ENCODE measurements at places on chromosomes 6 and 20. TPM values are rescaled to one million over a fixed set of nuclear protein-coding genes. Genes with fewer than 3 reads are reported as not detected.

DNA sequence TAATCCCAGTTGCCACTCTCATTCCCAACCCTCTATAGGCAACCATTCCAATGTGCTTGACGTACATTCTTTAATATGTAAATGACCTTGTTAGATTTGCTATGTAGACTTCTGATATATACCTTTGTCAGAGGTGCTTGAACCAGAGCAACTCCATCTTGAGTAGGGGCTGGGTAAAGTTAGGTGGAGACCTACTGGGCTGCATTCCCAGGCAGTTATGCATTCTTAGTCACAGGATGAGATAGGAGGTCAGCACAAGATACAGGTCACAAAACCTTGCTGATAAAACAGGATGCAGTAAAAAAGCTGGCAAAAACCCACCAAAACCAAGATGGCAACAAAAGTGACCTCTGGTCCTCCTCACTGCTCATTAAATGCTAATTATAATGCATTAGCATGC lies 8.3 kb upstream of the HM13 start:
- H3K27me3 ChIP-seq = peaks cover 8% of the 10 kb centered on the region
- H3K27ac ChIP-seq = no peak overlapping the region
- H3K36me3 ChIP-seq = no peaks in the 10 kb centered on the region
- H3K4me3 ChIP-seq = no peak overlapping the region

Gene B3GAT2
- total RNA-seq = not detected

DNA sequence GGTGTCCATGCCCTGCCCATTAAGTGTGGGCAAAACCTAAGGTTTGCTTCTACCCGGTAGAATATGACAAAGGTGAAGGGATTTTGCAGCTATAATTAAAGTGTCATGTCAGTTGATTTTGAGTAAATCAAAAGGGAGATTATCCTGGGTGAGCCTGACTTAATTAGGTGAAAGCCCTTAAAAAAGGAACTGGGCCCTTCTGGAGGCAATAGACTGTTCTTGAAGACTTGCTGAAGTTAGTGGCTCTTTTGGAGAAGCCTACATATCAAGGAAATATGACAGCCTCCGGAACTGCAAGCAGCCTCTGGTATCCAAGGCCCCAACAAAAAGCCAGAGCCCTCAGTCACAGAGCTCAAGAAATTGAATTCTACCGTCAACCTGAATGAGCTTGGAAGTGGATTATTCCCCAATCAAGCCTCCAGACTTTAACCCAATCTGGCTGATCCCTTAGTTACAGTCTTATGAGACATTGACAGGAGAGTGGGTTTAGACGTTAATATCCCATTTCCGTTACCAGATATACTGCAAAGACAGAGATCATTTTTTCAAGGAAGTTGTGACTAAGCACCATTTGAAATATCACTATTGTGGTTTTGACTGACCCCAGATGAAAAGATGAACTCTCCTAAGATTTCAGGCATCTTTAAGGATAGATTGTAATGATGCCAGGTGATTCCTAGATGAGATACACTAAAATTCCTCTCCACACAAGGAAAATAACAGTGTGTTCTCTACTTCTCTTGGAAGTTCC lies 303.4 kb downstream of the PLCB1 start:
- no peak overlapping the region for H3K27ac ChIP-seq
- no peak for DNase-seq
- no peak overlapping the region for H3K4me3 ChIP-seq

- DNase-seq = no peak
- H3K27ac ChIP-seq = peak overlapping the region; percentile 88
- H3K4me3 ChIP-seq = peak overlapping the region; percentile 77
- H3K27me3 ChIP-seq = no peaks in the 10 kb centered on the region
- peaks cover 59% of the 10 kb centered on the region for H3K4me1 ChIP-seq
Measured at GRCh38 chr6:135086414-135086764, 31.8 kb upstream of the HBS1L start.

- DNase-seq = no peak
- H3K36me3 ChIP-seq = no peaks in the 10 kb centered on the region
- H3K4me1 ChIP-seq = no peaks in the 10 kb centered on the region
- H3K27me3 ChIP-seq = peaks cover 23% of the 10 kb centered on the region
- H3K4me3 ChIP-seq = no peak overlapping the region
Measured at GRCh38 chr6:89559487-89559886, 79.1 kb downstream of the LYRM2 start.

DNA sequence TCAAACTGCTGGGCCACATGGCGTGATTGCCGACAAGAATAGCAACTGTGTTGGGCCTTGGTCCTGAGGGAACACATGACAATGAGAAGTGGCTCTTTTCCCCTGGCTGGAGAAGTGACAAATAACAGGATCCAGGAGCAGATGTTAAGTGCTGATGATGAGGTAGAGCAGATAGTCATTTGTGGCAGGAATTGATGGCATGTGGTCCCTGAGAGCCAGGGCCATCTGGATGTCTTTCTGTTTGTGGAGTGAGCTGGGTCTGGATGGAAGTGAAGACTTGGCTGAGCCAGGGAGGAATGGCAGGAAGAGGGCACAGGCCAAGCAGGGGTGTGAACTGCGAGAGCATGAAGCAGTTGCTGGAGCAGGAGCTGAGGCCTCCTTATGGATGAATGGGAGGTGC lies 67.8 kb downstream of the SCAND1 start:
- H3K36me3 ChIP-seq = peaks cover 10% of the 10 kb centered on the region
- H3K27ac ChIP-seq = no peak overlapping the region

DNA sequence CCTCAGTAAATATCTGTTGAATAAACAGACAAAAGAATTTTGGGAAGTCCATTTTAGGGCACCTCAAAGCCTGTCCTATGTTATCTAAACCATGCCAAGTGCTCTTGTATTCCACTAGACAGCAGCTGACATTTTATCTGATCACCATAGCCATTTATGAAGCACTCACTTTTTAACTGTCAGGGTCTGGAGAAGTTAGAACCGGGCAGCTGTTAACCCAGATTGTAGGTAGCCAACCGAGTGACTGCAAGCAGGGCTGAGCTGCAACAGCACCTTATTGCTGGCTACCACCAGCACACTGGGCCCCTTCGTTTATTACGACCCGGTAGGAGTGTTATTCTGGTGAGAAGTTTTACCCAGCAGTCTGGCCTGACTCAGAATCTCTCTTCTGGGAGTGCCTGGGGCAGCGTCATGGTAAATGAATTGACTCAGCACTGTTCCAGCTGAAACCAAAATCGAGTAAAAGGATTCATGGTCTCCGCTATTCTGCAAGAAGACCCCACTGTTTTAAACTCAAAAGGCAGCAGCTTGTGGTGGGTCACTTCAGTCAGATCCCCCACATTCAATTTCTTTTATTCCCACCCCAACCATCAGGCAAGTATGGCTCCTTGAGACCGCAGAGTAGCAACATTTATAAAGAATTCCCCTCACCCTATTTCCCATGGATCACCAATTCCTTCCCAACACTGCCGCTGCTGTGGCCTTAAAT lies 1.7 kb downstream of the UBE2V1 start:
- H3K4me3 ChIP-seq = peak overlapping the region; percentile 97
- peaks cover 88% of the 10 kb centered on the region for H3K4me1 ChIP-seq
- H3K27me3 ChIP-seq = no peaks in the 10 kb centered on the region
- DNase-seq = no peak
- peaks cover 52% of the 10 kb centered on the region for H3K36me3 ChIP-seq
- H3K27ac ChIP-seq = peak overlapping the region; percentile 96

- DNase-seq = no peak
- no peaks in the 10 kb centered on the region for H3K36me3 ChIP-seq
- peaks cover 21% of the 10 kb centered on the region for H3K27me3 ChIP-seq
- H3K27ac ChIP-seq = no peak overlapping the region
Measured at GRCh38 chr6:110490110-110490509, 13.7 kb upstream of the SLC22A16 start.

- H3K27me3 ChIP-seq = no peaks in the 10 kb centered on the region
- H3K4me1 ChIP-seq = peaks cover 58% of the 10 kb centered on the region
- H3K27ac ChIP-seq = peak overlapping the region; percentile 90
- H3K36me3 ChIP-seq = no peaks in the 10 kb centered on the region
- DNase-seq = no peak
Measured at GRCh38 chr20:36461600-36462439, 79.5 kb upstream of the MYL9 start.

DNA sequence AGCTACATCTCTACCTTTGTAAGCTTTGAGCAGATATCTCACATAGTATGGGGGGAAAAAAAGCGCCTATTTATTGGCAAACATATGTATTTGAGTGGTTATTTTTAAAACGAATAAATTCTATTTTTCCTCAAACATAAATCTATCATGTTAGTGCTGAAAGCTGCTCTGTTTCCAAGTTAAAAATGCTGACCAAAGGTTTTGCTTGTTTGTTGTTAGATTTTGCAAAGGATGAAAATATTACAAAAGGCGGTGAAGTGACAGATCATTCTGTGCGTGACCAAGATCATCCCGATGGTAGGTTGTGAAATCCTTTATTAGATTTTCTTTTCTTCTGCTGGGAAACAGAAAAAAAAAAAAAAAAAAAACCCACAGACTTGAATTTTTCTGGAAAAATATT lies 605.9 kb downstream of the KIF16B start:
- no peak overlapping the region for H3K27ac ChIP-seq
- H3K36me3 ChIP-seq = no peaks in the 10 kb centered on the region
- no peaks in the 10 kb centered on the region for H3K27me3 ChIP-seq
- H3K4me3 ChIP-seq = no peak overlapping the region
- no peak for DNase-seq
- H3K4me1 ChIP-seq = no peaks in the 10 kb centered on the region

DNA sequence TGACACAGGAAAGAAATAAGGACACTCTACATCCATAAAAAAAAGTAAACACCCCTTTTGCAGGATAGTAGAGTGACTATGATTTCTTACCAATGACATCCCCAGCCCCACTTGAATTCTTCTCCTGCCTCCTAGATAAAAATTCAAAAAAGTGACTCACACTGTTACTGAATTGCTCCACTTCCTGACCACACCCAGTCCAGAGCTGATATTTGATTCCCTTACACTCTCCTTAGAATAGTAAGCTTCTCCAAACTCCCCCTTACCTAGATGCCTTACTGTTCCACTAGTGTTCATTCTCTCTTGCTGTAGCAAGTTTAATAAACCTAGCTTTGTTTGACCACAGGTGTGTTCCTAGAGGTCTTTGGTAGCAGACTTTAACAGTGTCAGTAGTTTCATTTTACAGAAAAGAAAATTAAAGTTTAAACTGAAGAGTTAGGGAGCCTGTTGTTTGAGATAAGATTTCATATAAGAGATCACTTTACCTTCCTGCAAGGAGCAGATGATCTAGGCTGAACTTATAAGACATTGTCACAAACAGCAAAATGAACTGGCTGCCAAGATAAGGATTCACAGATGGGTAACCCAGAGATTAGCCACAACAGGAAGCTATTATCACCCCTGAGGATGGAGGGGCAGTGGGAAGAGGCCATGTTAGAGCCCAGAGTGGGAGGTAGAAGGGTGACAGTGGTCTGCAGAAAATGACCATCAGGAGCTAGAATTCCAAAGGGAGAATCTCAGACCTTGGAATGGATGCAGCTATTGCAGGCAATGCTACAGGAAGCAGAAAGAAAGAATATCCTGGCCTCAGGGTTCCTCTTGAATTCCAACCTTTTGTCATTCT lies 28.4 kb upstream of the BTN3A2 start:
- H3K27me3 ChIP-seq = peaks cover 7% of the 10 kb centered on the region
- H3K4me3 ChIP-seq = peak overlapping the region; percentile 19
- peaks cover 2% of the 10 kb centered on the region for H3K36me3 ChIP-seq
- peak overlapping the region; percentile 81 for H3K27ac ChIP-seq
- no peak for DNase-seq
- H3K4me1 ChIP-seq = peaks cover 53% of the 10 kb centered on the region

Gene AGPAT4
- 4.0 TPM for total RNA-seq

- no peak overlapping the region for H3K27ac ChIP-seq
- H3K36me3 ChIP-seq = peaks cover 6% of the 10 kb centered on the region
- DNase-seq = no peak
- H3K27me3 ChIP-seq = no peaks in the 10 kb centered on the region
- H3K4me3 ChIP-seq = no peak overlapping the region
Measured at GRCh38 chr6:154261688-154262397, 94.8 kb downstream of the IPCEF1 start.

DNA sequence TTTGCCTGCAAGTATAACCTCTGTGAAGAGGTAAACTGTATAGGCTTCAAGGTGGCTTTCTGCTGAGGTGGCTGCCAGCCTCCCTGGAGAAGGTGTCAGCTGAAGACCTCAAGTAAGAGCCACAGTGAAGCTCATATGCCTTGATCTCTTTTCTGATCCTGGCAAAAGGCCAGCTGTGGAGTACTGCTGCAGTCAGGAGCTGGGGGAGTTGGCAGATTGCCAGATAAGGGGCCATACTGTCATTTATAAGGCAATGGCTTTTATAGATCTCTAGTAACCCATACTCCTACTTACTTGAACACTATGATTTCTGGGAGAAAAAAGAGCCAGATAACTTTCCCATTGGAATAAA lies 8.8 kb upstream of the CEP85L start:
- peak; percentile 49 for DNase-seq
- peaks cover 52% of the 10 kb centered on the region for H3K4me1 ChIP-seq
- H3K27me3 ChIP-seq = no peaks in the 10 kb centered on the region
- H3K27ac ChIP-seq = peak overlapping the region; percentile 31
- no peak overlapping the region for H3K4me3 ChIP-seq

DNA sequence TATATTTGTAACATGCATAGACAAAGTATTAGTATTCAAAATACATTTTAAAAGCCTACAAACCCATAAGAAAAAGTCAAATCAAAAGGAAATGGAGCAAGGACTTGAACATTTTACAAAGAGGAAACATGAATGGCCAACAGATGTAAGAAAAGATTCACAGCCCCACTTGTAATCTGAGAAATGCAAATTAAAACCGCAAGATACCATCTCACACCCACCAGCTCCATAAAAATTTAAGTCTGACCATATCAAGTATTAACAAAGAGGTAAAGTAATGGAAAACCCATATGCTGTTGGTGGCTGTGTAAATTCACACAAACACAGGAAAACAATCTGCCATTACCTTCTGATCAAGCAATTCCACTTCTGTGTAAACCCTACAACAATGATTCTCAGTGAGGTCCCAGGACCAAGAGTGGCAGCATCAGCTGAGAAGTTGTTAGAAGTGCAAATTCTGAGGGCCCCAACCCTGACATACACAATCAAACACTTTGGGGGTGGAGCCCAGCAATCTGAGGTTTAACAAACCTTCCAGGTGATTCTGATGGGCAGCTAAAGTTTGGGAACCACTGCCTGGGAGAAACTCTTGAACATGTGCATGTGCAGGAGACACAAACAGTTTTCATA lies 30.9 kb downstream of the BCL2L1 start:
- peak overlapping the region; percentile 62 for H3K27ac ChIP-seq
- H3K27me3 ChIP-seq = no peaks in the 10 kb centered on the region
- no peak for DNase-seq
- peaks cover 60% of the 10 kb centered on the region for H3K36me3 ChIP-seq

- H3K36me3 ChIP-seq = no peaks in the 10 kb centered on the region
- no peak for DNase-seq
- H3K27me3 ChIP-seq = peaks cover 62% of the 10 kb centered on the region
- peaks cover 3% of the 10 kb centered on the region for H3K4me1 ChIP-seq
- H3K27ac ChIP-seq = no peak overlapping the region
Measured at GRCh38 chr6:1597924-1598323, 11.8 kb upstream of the FOXC1 start.

DNA sequence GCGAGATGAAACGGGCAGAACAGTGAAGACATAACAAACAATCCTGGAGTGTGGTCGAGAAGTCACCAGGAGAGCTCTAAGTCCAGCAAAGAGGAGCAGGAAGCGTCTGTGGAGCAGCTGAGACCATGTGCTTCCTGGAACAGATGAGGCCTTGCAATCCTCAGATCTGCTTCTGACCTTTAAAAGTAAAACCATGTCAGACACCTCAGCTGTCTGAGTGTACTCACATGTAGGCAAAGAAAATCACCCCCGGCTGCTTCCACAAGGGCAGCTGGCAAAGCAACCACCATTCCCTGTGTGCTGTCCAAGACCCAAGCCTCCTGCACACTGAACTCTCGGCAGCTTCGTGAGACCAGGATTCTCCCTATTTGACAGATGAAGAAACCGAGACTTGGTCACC lies 76.6 kb downstream of the EDN3 start:
- peaks cover 11% of the 10 kb centered on the region for H3K27me3 ChIP-seq
- DNase-seq = no peak
- H3K27ac ChIP-seq = no peak overlapping the region

All from activated CD8-positive, alpha-beta T cell treated with anti-CD3 and anti-CD28 coated beads, Interleukin-2, amount 10 ng/mL, durations not matched to agents 7 days and 5 days (primary cell).